Stimulated activated CD8-positive, alpha-beta memory T cell treated with anti-CD3 and anti-CD28 coated beads, Interleukin-7, amount 100 ng/mL, for 1 hour (primary cell): ENCODE measurements at places on chromosomes 3 and 15.

GRCh38 chr3:194357681-194358080 is 6.6 kb upstream of the CPN2 start:
- no peak for DNase-seq

- DNase-seq: no peak
These were observed 30.8 kb downstream of the LARP6 start for GRCh38 chr15:70823196-70823595.

- no peak for DNase-seq
These were observed 25.7 kb upstream of the GALNT15 start for GRCh38 chr3:16148783-16149182.

- DNase-seq: no peak
These were observed 31.8 kb downstream of the FSTL1 start for GRCh38 chr3:120418866-120419490.

GRCh38 chr3:132456136-132456535 is 38.8 kb downstream of the DNAJC13 start:
- no peak for DNase-seq

DNA sequence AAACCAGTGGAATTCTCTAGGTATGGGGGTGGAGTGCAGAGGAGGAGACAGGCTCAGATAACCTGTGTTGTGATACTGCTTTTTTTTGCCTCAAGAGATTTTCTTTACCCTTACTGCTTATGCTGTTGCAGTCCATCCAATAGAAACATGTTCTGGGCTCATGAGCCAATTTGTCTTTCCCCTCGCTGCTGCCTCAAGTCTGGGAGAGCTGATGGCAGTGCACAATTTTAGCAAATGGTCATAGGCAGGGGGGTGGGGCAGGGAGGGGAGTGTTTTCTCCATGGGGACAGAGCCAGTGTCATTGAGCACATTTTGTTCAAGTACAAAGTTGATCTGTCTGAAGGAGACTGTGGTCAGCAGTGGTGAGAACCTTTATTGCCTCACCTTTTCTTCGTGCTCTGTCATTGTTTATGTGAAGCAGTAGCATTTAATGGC is 134.9 kb downstream of the MBNL1 start:
- no peak for DNase-seq

DNA sequence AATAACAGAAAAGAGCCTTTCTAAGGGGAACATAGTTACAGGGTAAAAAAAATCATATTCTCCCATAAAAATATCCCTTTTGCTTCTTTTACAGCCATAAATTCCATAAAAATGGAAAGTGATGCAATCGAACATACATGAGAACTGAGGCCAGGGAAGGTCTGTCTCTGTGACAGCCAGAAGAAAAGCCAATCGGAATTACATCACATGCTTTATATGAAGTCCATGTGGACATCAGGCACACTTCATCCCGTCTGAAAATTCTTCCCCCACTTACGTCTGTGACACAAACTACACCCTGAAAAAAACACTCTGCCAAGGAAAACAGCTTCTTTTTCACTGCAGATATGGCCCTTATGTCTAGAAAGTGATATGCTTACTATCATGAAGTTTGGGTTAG is 323.5 kb downstream of the ERC2 start:
- DNase-seq: no peak

- DNase-seq: no peak
These were observed 170.2 kb upstream of the TPRG1 start for GRCh38 chr3:189001559-189001958.

- no peak for DNase-seq
These were observed 16.1 kb downstream of the FILIP1L start for GRCh38 chr3:100097919-100098783.

- no peak for DNase-seq
These were observed 144.4 kb downstream of the DNAJB8 start for GRCh38 chr3:128322030-128323022.

- no peak for DNase-seq
These were observed 6.5 kb upstream of the PLSCR1 start for GRCh38 chr3:146550743-146551510.

DNA sequence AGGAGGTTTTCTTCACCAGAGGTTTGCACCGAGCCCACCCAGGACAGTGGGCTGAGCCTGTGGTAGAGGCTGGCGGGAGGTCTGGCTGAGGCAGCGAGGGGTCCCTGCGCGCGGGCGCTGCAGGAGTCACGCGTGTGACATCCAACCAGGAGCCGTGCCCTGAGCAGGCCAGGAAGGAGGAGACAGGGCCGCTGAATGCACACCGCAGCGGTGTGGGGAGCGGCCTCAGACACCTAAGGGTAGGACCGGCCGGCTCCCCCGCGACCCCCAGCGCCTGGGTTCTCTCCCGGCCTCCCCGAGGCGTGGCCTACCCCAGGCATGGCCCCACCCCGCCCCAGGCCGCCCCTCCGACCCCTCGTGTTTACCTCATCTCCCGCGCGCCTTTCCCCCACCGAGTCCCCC is 412 bp downstream of the SLC41A3 start:
- no peak for DNase-seq

DNA sequence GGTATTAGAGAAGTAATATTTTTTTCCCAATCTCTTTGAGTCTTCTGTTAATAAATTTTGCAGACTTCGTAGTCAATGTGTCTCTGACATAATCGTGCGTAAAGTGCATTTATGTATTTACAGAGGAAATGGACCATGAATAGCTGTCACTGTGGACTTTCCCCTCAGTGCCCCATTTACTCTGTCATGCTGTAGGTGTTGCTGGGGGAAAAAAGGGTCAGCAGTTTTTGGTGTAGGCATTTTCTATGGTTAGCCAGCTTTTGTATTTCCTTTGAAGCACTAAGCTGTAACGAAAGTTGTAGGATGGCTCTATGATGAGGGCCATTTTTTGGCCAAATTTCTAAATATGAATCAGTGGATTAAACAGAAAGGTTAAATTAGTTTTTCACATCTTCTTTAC is 598.4 kb downstream of the FGF12 start:
- no peak for DNase-seq

DNA sequence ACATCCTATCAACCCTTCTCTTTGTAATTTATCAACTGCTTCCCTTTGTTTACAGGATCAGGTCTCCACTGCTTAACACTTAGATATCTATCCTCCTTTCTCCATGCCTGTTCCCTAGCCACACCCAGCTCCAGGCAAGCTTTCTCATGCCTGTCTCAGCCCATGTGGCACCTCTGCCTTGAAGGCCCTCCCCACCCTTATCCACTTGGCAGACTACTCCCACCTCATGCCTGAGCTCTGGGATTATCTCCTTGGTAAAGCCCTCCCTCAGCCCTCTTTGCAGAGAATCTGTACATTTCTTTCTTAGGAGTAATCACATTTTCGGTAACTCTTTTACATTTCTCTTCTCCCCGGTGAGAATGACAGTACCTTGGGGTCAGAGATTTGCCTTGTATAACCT is 96.0 kb downstream of the ATP1B3 start:
- DNase-seq: no peak

DNA sequence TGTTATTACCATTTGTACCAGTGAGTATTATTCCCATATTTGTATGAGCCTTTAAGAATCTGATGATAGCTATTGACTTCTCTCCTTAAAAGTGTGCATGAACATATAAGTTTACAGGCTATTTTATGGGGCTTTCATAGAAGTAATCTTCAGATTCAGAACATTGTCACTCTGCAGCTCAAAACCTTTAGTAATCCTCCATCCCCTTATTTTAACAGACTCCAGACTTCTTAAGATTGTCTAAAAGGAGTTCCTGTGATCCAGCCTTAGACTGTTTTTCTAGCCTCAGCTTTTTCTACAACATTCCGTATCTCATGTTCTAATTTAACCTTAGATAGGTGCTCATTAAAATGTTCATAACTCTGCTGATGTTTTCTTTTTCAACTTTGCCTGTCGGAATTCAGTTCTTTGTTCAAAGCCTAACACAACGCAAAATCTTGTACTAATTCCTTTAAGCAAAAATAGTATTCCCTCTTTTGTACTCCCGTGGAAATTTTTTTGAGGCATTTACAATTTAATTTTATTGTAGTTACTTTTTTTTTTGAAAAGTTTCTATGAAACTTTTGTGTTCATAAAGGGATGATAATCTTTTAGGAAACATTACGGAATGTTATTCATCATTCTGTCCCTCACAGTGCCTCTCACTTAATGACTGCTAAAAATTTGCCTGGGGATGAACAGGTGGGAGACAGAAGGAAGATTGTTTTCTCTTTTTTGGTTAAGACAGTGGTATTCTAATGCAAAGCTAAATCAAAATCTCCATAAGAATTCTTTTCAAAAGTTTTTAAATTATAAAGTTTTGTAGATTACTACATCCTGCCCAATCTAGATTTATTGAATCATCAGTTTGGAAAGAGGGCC is 38.7 kb upstream of the UTS2B start:
- DNase-seq: no peak
